ENCODE measurements at places on chromosomes 2 and 18.

GRCh38 chr2:228541789-228542188, 360.3 kb upstream of the SPHKAP start:
- no peak for DNase-seq

- no peak for DNase-seq
Measured at GRCh38 chr2:44777537-44777936, 164.0 kb upstream of the SIX3 start.

DNA sequence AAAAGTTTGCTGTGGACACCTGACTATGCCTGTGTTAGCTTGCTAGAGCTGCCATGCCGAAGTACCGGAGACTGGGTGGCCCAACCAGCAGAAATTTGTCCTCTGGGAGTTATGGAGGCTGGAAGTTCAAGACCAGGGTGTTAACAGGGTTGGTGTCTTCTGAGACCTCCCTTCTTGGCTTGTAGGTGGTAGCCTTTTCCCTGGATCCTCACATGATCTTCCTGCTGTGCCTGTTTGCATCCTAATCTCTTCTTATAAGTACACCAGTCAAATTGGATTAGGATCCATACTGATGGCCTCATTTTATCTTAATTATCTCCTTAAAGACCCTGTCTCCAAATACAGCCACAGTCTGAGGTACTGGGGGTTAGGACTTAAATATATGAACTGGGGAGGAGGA, 845 bp downstream of the TMEM177 start:
- DNase-seq: no peak

GRCh38 chr2:172101821-172102390, 794 bp downstream of the DLX2 start:
- DNase-seq: no peak

GRCh38 chr2:240048237-240048636, 5.1 kb downstream of the OR6B3 start:
- DNase-seq: no peak

DNA sequence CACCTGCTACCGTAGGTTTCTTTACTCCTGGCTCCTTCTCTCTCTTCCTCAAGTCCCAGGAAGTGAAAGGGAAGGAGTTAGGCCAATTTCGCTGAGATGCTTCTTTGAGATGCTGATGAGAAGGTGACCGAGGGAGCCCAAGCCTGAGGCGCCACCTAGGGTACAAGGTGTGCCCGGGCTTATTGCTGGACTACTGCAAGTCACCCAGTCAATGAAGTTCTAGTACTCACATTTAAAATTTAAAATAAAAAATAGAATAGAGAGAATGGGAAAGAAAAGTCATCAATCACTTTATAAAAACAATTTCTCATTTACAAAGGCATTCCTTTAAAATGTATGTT, 45.3 kb downstream of the ACAA2 start:
- no peak for DNase-seq

GRCh38 chr2:30068067-30068466, 78.7 kb upstream of the YPEL5 start:
- no peak for DNase-seq

DNA sequence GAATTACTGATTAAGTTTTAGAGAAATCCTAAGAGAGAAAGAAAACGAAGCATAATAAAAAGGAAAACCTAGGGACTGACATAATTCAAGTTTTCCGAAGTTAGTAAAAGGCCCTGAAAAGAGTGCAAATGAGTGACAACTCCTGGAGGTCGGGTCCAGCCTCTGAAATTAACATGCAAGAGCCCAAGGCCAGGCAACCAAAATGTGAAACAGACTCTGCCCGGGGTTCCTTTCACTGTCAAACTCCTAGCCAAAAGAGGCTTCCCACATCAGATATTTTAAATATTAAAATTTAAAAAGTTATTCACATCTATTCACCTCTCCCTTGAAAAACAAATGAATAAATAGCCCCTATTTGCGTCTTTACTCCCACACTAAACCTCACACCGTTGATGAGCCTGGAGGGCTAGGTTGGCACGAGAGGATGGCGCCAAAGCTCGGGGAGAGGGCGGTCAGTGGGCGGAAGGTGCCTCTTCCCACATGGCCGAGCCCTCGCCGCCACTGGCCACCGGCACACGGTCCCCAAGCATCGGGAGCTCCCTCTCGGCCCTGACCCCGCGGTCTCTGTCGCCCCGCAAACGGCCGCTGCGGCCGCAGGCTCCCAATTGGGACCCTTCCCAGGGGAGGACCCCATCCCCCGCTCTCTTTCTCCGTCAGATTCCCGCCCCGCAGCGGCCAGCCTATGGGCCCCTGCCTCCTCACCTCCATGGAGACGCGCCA, 630 bp downstream of the PPM1G start:
- DNase-seq: no peak

DNA sequence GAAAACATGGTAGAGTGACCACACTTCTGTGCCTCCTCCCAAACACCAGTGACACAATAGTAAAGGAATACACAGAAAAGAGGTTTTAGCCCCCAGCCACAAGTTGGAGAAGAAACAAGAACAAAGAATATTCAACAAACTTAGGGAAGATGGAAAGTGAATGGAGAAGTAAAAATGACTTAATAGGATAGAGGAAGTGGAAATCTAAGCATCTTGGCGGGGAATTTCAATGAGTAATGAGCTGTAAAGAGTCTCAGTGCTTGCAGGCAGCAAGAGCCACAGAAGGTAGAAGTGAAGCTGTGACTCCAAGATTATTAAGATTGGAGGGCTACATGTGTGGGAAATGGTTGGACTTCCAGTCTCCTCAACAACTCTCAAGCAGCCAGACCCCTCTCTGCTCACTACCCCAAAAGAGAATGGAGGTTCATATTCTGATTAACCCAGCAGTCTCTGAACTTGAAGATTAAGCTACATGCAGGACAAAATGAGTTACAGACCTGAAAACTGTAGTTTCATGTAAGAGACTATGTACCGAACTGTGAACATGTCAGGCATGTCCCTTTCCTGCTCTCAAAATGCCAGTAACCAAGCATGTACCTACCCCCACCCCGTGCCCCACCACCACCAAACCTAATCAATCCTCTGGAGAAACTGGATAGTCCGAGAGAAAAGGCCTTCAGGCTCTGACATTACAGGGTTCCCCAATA, 16.9 kb upstream of the HNRNPLL start:
- DNase-seq: no peak

DNA sequence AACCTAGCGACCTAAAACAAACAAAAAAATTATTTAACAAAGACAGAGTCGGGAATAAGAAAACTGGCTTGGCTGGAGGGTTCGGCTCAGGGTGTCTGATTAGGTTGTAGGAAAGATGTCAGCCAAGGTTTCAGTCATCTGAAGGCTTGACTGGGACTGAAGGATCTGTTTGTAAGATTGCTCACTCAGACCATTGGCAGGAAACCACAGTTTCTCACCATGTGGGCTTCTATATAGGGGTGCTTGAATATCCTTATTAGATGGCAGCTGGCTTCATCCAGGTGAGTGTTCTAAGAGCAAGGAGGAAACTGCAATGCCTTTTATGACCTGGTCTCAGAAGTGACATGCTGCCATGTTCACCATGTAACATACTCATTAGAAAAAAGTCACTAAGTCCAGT, 999 bp upstream of the IL36B start:
- no peak for DNase-seq

DNA sequence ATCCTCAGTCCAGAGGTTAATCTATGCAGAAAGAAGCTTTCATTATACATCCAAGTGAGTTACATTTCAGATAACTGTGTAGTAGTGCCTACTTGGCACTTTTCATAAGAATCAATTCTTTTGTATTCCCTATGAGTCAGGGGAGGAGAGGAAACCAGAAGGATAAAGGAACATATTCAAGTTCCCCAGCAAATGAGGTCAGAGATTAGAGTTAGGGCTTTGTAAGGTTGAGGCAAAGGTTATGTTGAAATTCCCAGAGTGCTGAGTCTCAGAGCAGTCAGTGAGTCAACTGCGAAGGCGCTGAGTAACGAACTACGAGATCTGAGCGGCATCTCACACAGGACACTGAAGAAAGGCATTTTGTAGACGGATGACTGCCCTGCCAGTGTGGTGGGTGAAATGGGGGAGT, 25.1 kb upstream of the ME2 start:
- DNase-seq: no peak

- no peak for DNase-seq
Measured at GRCh38 chr2:237904831-237905599, 45.6 kb downstream of the RAMP1 start.

- DNase-seq: no peak
Measured at GRCh38 chr2:191041418-191042161, 27.6 kb upstream of the STAT1 start.

Measured in stimulated activated CD8-positive, alpha-beta memory T cell treated with anti-CD3 and anti-CD28 coated beads, Interleukin-15, amount 100 ng/mL, for 24 hours (primary cell).